CD4-positive, alpha-beta T cell treated with Interferon gamma for 1 hour (primary cell): ENCODE measurements at places on chromosomes 7 and 10.
A peak's percentile ranks its signal among the peaks of the same experiment; 100 is the strongest.

DNA sequence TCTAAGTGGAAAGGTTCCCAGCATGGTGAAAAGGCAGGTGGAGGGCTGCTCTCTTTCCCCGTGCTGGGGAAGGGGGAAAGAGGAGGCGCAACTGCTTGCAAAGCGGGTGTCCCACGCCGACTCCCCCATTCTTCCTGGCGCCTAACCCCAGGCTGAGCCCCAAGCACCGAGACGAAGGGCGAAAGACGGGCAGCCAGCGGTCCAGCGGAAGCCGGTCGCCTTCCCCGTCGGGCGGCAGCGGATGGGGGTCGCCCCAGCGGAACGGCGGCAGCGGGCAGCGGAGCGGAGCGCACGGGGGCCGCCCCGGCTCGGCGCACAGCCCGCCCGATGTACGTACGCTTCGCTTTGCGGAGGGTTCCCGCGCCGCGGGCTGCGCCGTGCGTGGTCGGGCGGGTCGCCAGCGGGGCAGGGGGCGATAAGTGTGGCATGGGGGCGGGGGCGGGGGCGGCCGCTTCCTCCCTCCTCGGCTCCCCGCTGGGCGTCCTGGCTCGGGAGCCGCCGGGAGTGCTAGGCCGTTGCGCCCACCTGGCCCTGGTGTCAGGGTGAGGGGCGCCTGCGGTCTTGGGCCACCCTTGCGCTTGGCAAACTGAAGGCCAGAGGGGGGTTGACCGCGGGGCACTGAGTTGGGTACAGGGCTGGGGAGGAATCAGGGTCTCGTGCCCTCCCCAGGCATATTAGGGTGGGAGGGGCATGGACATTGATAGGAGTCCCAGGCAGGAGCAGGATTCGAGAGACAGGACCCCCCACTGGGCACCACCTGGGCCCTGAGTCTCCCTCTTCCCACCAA, 35.2 kb upstream of the HSPB1 start:
- no peak for DNase-seq

DNA sequence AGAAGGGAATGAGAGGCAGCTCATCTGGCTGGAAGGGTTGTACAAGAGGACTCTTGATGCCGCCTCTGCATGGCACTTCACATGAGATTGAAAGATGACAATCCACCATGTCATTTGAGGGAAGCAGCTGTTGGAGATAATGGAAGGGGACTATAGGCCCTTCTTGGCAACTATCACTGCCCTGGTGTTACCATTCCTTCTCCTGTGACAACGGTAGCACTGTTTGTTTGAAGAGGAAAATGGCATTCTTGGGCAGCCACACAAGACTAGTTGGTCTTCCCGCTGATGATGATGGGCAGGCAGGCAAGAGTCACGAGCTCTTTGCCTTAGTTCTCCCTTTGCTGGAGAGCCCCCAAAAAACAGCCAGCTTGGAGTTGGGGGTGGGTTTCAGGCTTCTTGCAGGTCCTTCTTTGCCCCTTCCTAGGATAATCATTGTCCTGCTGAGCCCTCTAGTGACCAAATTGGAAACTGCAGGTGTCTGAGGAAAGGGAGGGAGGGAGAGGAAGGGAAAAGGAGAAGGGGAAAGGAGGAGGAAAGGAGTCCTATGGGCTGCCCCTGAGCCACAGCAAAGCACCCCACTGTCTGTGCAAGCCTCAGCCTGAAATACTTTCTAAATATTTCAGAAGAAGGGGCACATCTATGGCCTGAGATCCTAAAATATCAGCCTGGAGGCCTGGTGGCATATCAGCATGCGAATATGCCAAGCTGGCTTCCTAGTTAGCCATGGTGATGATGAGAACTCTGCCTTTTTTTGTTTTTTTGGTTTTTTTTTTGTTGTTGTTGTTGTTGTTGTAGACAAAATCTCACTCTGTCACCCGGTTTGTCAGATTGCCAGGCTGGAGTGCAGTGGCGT, 165.6 kb upstream of the KMT2E start:
- DNase-seq, result peak; percentile 4

DNA sequence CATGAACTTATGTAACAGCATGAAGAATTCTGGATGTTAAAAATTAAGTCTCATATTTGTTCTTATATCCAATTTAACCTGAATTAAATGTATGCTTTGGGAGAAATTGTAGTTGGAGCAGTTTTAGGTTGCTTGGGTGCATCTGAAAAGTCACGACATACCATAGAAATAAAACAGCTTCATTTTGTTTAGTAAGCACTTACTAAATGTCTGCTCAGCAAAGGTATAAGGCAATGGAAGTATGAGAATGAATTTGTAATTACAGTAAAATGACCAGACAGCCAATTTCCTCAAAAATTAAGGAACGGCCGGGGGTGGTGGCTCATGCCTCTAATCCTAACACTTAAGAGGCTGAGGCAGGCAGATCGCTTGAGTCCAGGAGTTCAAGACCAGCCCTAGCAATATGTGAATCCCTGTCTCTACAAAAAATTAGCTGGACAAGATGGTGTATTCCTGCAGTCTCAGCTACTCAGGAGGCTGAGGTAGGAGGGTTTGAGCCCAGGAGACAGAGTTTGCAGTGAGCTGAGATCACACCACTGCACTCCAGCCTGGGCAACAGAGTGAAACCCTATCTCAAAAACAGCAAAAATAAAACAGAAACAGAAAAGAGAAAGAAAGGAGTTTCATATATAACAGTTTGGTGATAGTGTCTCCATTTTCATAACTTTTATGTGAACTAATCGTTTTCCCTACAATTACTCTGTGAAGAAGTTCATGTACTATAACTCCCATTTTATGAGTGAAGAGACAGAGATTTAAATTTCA, 47.2 kb upstream of the KLF6 start:
- DNase-seq, result no peak

DNA sequence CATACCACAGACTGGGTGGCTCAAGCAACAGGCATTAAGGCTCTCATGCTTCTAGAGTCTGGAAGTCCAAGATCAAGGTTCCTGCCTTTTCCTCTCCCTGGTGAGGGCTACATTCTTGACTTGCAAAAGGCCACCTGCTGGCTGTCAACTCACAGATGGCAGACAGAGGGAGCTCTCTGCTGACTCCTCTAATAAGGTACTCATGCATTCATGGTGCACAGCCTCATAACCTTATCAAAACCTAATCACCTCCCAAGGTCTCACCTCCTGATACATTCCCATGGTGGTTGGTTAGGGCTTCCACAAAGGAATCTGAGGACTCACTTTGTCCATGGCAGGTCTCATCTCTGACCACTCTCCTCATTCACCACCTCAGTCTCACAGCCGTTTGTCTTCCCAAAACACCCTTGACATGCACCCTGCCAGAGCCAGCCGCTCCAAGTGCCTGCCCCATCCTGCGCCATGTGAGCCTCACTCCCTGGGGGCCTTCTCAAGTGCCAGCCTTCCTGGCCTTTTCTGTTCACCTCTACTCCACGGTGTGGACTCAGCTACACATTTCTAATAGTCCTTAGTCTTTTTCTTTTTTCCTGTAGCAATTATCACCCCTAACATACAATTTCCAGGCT, 400.3 kb upstream of the ADARB2 start:
- DNase-seq, result no peak

GRCh38 chr10:120436439-120437112, 20.5 kb upstream of the PLPP4 start:
- no peak for DNase-seq

DNA sequence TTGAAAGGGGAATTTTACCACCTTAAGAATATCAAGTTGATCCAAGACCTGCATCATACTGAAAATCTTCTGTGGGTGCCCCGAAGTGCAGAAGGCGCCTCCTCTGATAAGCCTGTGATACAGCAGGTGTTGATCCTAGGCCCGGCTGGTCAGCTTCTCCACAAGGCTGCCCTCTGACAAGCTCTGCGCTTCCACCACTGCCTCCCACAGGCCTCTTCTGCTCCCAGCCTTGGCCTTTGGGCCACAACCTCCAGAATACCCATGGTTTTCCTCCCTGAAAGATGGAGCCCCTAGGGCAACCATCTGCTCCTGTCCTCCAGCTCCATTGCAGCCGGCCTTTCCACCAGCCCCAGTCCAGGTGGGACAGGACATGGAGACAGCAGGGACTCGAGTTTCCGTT, 5.6 kb upstream of the OGDHL start:
- no peak for DNase-seq

GRCh38 chr10:107914450-107915214, 750.1 kb upstream of the SORCS1 start:
- no peak for DNase-seq

DNA sequence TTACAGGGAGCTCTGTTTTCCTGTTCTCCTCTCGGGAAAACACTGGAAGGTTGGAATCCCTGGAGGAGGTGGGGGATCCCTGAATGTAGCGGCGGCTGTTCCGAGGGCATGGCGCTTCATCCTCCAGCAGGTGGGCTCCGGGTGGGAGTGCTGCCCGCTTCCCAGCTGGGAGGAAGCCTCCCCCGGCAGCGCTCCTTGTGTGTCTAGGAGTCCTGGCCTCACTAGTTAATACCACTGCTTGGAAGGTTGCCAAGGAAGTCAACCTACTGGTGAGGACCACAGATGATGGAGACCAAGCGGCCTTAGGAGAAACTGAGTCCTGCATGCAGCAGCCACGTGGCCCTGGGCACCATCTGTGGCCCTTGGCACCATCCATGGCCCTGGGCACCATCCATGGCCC, 151.9 kb upstream of the PFKP start:
- DNase-seq, result no peak

GRCh38 chr7:106729720-106730385, 68.9 kb upstream of the CCDC71L start:
- no peak for DNase-seq

GRCh38 chr10:6980353-6980752, 400.3 kb upstream of the PRKCQ start:
- DNase-seq, result no peak

GRCh38 chr7:19620470-19620869, 88.4 kb downstream of the POLR1F start:
- DNase-seq, result no peak

DNA sequence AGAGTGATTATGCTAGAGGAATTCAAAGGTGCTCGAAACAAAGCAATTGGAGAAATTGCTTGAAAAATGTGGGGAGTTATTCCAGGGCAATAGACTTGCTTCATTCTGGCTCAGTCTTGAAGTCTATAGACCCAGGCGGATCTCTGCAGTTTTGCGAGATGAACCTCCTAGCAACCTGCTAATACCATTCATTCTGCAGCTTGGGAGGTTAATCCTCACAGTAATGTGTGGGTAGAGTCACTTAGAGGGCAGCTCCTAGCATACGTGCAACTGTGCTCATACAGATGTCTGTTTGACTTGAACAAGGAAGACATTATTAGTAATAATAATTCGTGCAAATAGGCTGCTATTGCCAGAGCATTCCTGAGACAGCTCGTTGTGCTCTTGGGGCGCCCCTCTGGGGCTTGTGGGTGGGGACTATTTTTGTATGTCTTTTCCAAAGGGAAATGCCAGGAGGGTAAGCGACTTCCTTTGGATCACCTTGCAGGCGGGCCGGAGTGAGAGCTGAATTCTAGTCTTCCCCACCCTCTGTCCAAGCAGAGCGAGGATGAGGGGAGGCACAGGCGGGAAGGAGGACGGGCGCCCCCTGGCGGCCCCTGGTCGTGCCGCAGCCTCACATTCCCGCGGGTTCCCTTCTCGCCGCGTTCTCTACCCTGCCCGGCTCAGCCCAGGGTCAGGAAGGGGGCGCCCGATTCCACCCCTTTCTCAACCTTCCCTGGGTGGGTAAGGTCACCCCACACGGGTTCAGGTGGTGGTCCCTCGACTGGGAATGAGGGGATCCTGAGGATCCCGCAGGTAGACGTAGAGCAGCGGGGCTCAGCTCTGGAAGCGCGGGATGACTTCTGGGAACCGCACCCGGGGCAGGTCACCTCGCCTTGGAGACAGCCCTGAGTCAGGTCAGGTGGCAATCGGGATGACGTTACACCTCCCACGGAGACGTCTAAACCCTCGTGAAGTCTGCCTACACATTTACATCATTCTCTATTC, 241.5 kb downstream of the PHTF2 start:
- peak; percentile 27 for DNase-seq

DNA sequence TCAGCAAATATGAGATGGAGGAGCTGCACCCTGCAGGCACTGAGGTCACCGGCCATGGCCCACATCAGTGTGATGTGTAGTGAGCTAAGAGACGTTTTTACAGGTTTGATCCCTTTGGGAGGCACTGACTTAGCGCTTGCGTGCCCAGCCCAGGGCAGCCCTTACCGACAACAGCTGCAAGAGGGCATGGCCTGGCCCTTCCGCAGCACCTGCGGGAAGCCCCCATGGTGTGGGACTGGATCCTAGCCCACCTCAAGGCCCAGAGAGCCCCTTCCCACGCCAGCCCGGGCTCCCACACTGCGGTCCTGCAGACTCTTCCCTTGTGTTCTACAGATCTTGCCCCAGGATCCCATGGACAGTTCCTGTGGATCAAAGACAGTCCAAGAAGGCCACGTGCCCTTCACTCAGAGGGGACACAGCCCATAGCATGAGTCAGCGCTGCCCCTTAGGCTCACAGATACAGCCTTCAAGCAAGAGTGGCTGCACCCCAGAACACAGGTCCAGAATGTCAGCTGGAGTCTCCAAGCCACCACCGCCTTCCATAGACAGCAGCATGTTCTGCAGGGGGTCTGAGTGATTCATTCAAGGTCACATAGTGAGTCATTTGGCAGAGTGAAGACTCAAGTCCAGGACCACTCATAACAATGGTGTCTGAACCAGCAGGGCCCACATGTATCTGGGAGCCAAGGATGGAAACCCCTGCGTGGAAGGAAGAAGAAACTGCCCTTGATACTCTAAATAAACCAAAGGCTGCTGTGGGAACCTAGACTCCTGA, 25.4 kb downstream of the TLL2 start:
- DNase-seq, result no peak

- DNase-seq, result no peak
These were observed 300.6 kb downstream of the PLXNA4 start for GRCh38 chr7:132275416-132276233.

DNA sequence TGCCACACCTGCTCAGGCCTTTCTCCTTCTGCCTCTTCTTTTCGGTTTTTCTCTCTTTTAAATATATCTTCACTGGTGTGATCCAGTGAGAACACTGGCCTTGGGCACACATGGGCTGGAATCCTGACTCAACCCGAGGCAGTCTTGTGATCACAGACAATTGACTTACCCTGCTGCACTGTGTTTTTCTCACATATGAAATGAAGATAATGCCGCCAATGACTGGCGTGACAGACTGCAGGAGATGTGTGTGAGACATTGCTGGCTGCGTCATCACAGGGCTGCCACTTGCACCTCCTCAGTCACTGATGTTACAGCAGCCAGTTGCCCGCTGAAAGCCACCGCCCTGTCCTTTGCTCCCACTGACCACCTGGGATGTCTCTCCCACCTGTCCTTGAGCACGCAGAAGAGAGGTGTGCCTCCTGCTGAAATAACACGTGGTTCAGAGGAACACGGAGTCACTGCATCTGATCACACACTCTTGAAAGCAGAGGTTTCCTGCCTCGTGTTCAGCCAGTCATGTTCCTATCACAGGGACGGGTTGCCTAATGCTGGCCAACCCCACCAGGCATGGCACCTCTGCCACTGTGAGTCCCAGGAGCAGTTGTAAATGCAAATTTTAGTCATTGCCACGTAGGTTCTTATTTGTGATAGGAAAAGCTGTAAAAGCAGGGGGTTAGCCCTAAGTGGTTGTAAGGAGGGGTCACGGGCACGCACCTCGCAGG, 124.6 kb upstream of the LANCL2 start:
- DNase-seq, result no peak

- DNase-seq, result no peak
These were observed 25.6 kb downstream of the ZNF783 start for GRCh38 chr7:149287622-149288021.
